ENCODE measurements at places on chromosomes 1 and 21.

DNA sequence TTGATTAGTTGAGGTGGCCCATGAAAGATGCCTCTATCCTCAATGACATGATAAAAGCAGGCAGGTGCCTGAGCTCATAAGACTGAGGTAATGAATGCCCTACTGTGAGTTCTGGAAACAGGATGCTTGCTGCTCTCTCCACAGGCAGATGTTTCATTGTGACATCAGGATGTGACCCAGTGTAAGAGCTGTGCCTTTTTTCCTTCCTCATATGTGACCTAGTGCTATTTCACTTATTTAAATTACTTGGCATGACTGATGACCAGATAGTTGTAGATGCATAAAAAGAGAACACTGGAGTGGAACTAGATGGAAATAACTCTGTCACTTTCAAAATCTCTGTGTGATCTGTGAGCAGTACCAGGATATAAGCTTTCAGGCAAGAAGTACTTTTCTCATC, 31.9 kb downstream of the KIF14 start:
- no peak for DNase-seq

DNA sequence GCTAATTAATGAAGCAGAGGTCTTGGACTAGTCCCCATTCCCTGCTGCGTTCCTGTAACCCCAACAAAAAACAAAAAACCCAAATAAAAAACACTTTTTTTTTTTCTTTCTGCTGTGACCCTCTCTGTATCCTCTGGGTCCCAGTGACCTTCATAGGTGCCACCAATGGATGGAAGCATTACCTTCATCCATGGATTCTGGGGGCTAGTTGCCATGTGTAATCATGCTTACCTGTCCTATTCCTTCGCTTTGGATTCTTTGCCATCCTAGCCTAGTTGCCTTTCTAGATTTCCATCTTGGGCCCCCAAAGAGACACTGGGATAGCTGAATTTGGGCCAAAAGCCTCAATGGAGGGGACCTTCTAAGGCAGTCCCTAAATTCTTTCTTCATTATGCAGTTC, 1208.7 kb downstream of the BRINP3 start:
- DNase-seq, result no peak

DNA sequence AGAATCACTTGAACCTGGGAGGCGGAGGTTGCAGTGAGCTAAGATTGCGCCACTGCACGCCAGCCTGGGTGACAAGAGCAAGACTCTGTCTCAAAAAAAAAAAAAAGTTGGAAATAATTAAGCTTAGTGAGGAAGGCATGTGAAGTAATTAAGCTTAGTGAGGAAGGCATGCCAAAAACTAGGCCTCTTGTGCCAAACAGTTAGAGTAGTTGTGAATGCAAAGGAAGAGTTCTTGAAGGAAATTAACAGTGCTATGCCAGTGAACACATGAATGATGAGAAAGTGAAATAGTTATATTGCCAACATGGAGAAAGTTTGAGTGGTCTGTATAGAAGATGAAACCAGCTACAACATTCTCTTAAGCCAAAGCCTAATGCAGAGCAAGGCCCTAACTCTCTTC, 85.0 kb downstream of the MAN1A2 start:
- no peak for DNase-seq

- no peak for DNase-seq
These were observed 125.1 kb upstream of the COL6A1 start for GRCh38 chr21:45856442-45856841.

DNA sequence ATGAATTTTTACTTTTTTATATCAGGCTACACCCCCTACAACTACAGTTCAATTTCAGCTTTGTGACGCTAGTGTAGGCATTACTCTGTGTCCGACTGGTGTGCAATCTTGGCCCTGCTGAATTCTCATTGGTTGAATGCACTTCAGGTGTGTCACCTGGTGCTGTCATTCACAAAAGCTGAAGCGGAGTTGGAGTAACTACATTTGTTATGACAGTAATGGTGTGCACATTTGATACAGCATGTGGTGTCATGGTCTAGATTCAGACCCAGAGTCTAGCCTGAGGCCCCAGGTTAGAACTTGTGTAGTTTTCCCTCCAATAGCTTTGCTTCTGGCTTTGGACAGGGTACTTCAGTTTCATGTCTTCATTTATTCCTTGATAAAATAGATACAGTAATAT, 88.7 kb downstream of the C1orf94 start:
- no peak for DNase-seq

GRCh38 chr1:202266061-202266765, 72.6 kb downstream of the LGR6 start:
- no peak for DNase-seq

DNA sequence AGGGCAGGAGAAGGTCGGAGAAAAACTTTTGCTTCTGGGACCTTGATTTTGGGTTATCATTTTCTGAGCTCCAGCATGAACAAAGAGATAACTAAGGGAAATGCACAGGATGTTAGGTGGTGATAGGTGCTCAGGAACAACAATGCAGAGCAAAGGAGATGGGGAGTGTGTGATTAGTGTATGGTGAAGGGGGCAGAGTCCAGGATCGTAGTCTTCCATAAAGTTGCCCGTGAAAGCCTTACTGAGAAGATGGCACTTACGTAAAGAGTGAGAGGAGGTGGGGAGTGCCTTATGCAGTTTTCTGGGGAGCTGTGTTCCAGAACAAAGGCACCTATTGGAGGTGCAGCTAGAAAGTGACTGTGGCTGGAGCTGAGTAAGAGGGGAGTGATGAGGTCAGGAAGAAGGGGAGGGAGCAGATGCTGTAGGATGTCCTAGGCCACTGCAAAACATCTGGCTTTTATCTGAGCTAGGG, 11.6 kb downstream of the KCNK1 start:
- no peak for DNase-seq

GRCh38 chr1:230224101-230224960, 157.3 kb downstream of the GALNT2 start:
- no peak for DNase-seq

DNA sequence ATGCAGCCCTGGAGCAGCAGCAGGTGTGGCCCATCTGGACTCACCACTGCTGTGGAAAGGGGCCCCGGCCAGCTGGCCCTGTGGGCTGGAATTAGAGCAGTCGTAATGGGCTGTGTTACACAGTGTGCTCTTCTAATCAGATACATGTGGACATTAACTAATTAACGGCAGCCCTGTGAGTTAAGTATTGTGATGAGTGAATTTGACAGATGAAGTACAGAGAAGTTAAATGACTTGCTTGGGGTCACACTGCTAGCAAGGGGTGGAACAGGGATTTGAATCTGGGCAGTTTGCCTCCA, 58.6 kb downstream of the MDM4 start:
- DNase-seq, result no peak

GRCh38 chr1:162010175-162010506, 13.5 kb downstream of the OLFML2B start:
- DNase-seq, result no peak

GRCh38 chr1:44842486-44842861, 579 bp downstream of the PTCH2 start:
- no peak for DNase-seq

DNA sequence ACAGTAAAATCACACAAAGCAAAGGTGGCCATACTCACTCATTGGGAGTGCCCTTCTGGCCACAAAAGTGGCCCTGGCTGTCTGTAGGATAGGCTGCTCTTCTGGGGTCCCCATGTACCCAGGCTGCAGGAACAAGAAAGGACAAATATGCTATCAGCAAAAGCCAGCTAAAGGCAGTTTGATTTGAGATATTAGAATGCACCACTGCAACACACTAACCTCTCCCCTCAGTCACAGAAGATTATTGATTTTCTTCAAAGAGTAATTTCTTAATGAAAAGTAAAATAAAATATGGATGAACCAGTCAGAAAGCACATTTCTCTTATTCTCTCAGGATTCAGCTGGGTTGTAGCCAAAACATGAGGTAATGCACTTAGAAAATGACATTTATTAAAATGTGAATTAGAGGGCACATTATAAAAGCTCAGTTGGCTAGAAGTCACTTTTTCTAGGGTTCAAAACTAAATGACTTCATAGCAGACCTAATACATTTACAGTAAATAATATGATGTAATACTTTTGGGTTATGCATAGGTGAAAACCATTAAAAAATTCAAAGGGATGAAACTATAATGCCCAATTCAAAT, 140.8 kb downstream of the LHX8 start:
- no peak for DNase-seq

GRCh38 chr1:60160141-60160540, 86.6 kb upstream of the C1orf87 start:
- no peak for DNase-seq

GRCh38 chr1:82710091-82710490, 909.4 kb downstream of the ADGRL2 start:
- DNase-seq, result no peak

DNA sequence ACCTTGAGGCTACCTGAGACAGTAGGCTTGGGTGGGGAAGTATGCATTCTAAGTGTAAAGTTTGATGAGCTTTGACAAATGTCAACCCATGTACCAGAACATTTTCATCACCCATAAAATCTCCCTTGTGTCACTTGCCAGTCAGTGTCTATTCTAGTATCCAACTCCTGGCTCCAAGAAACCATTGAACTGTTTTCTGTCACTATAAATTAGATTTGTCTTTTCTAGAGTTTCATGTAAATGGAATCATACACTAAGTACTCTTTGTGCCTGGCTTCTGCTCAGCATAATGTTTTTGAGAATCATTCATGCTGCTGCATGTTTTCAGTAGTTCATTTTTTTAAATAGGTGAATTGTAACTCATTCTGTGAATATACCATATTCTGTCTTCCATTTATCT, 165.4 kb downstream of the DNM3 start:
- no peak for DNase-seq

GRCh38 chr1:230820568-230820967, 47.8 kb downstream of the C1orf198 start:
- no peak for DNase-seq

- DNase-seq, result peak; percentile 81
These were observed 19.6 kb downstream of the HSF2BP start for GRCh38 chr21:43639470-43640353.

- no peak for DNase-seq
These were observed 226.3 kb downstream of the SETD4 start for GRCh38 chr21:35833991-35834390.

- no peak for DNase-seq
These were observed 318.1 kb downstream of the CAMTA1 start for GRCh38 chr1:7103361-7103782.

GRCh38 chr1:167490765-167491164, 27.6 kb downstream of the CD247 start:
- DNase-seq, result no peak

- no peak for DNase-seq
These were observed 19.7 kb downstream of the OPTC start for GRCh38 chr1:203513585-203514031.

DNA sequence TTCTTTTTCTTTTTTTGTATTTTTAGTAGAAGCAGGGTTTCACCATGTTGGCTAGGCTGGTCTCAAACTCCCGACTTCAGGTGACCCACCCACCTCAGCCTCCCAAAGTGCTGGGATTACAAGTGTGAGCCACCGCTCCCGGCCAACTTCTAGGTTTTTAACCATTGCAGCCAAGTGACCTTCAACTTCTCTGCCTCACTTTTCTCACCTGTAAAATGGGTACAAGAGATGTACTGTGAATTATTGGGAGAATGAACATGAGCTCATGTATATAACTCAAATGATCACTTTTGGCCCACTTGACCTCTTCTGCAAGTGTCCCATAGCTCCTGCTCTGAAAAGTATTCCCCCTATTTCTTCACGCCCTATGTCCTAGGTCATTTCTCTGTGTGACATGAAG, 11.8 kb upstream of the RPL11 start:
- DNase-seq, result no peak
